ENCODE measurements at places on chromosomes 16 and 17.

- DNase-seq, result no peak
These were observed 11.5 kb upstream of the PRSS54 start for GRCh38 chr16:58306327-58306726.

GRCh38 chr17:34930283-34930682 lies 31.0 kb downstream of the CCT6B start:
- DNase-seq, result no peak

GRCh38 chr17:3890082-3890877 lies 2.6 kb downstream of the CAMKK1 start:
- DNase-seq, result no peak

GRCh38 chr17:77429369-77429968 lies 288.7 kb downstream of the SEC14L1 start:
- no peak for DNase-seq

DNA sequence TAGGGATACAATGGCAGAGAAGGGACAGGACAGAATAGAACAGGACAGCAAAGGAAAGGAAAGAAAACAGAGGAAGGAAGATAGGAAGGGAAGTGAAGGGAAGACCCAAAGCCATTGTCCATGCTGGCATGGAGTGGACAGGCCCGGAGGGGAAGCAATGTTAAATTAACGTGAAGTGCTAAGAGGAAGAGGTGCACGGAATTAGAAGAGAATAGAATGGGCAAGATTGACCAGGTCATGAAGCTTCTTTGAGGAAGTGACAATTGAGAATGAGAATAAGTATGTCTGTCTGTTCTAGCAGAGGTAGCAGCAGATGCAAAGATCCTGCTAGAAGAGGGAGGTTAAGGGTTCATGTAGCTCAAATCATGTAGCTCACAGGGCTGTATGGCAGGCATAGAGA lies 117.2 kb downstream of the MAF start:
- DNase-seq, result no peak

DNA sequence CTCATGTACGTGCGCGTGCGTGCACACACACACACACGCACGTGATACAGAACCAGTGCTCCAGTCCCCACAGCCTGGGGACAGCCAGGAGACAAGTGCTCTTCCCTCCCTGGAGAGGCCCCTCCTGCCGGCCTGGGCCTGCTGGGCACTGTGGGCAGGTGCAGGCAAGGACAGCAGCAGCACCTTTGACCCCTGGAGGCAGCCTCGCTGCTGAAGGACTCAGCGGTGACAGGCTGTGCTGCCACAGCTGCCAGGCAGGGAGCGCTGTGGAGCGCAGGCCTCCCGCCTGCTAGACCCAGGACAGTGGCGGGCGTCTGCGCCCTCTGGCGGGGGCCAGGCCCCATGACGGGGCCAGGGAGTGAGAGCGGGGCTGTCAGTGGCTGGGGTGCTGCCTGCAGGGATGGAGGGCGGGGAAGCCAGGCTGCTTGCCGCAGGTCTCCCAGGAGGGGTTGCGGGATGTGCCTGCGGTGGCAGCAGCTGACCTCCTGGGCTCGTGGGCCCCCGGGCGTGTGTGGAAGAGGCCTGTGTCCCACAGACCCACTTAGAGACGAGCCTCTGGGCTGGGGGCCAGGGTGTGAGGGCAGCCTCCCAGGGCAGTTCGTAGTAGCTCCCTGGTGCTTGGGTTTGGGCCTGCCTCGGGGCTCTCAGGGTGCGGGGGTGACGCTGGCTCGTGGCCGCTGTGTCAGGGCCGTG lies 63.5 kb upstream of the PVALEF start:
- DNase-seq, result peak; percentile 74

DNA sequence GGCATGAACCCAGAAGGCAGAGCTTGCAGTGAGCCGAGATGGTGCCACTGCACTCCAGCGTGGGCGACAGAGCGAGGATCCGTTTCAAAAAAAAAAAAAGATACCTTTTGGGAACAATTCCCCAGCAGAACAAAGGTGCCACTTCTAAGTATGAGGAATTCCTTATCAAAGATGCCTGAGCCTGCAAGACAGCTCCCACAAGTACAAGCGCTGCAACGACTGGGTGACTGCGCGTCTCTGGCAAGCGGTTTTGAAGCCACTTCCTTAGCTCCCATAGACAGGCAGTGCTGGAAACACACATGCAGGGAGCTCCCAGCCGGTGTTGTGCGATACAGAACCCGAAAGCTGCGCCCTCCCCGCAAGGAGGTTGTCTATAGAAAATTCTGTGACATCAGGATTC lies 60.5 kb downstream of the ADCY9 start:
- DNase-seq, result no peak

GRCh38 chr17:72427761-72428109 lies 306.9 kb downstream of the SOX9 start:
- no peak for DNase-seq

- no peak for DNase-seq
These were observed 8.6 kb downstream of the CHD9NB start for GRCh38 chr16:53043986-53044601.

- DNase-seq, result no peak
These were observed 60.1 kb upstream of the CNEP1R1 start for GRCh38 chr16:49964973-49965372.

DNA sequence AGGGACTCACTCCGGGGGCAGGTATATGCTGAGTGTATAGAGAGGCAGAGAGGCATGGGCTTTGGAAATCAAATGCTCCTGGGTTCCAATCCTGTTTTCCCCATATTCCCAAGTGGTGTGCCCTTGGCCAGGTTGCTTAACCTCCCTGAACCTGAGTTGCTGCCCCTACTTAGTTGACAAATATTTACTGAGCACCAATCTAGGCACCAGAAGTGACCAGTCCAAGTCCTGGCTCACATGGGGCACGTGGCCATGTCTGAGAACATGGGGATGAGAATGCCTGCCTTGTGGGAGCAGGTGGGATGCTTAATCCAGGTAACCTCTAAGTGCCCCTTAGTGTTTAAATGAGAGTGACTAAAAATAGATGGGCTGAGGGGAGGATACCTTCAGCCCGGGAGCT lies 4.2 kb downstream of the SOCS3 start:
- no peak for DNase-seq

DNA sequence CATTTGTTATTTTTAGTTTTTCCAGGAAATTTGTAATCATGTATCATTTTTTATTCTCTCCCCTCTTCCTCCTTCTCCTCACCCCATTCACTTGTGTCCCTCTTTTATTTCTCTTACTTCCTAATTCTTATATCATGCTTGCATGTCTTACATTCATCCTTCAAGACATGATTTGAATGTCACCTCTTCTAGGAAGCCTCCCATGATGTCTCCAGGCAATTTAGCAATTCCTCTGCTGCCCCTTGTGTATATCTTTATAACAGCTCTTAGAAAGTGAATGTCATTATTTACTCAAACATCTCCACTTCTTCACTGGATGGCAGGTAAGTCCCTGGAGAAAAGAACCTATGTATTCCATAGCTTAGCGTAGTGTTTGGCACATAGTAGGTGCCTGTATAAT lies 7.8 kb downstream of the HNF1B start:
- DNase-seq, result no peak

DNA sequence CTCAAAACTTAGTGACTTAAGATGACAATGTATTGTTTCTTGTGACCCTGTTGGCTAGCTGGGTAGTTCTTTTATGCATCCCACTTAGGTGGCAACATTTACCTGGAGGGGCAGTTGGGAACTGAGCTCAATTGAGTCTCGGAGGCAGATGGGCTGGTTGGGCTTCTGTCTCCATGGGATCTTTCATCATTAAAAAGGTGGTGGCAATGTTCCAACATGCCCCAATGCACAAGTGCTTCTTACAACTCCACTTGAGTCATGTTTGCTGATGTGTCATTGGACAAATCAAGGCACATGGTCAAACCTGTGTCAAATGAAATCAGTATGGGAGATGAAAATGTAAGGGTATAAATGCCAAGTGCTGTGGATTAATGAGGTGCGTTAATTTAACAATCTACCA lies 11.7 kb upstream of the HS3ST3B1 start:
- no peak for DNase-seq

- no peak for DNase-seq
These were observed 15.9 kb downstream of the B9D1 start for GRCh38 chr17:19346351-19347255.

- DNase-seq, result no peak
These were observed 83.4 kb downstream of the LYRM1 start for GRCh38 chr16:20984019-20984418.

GRCh38 chr17:77951123-77951522 lies 7.4 kb upstream of the TNRC6C start:
- no peak for DNase-seq

GRCh38 chr17:40371261-40371929 lies 6.9 kb upstream of the GJD3 start:
- no peak for DNase-seq

GRCh38 chr17:44363613-44364159 lies at the start of gene FAM171A2:
FAM171A2 (minus strand) TSS chr17:44363853; CDS start chr17:44363714, 139 bp downstream.
- peak; percentile 36 for DNase-seq

GRCh38 chr17:49916854-49917515 lies 52.0 kb upstream of the DLX4 start:
- no peak for DNase-seq

DNA sequence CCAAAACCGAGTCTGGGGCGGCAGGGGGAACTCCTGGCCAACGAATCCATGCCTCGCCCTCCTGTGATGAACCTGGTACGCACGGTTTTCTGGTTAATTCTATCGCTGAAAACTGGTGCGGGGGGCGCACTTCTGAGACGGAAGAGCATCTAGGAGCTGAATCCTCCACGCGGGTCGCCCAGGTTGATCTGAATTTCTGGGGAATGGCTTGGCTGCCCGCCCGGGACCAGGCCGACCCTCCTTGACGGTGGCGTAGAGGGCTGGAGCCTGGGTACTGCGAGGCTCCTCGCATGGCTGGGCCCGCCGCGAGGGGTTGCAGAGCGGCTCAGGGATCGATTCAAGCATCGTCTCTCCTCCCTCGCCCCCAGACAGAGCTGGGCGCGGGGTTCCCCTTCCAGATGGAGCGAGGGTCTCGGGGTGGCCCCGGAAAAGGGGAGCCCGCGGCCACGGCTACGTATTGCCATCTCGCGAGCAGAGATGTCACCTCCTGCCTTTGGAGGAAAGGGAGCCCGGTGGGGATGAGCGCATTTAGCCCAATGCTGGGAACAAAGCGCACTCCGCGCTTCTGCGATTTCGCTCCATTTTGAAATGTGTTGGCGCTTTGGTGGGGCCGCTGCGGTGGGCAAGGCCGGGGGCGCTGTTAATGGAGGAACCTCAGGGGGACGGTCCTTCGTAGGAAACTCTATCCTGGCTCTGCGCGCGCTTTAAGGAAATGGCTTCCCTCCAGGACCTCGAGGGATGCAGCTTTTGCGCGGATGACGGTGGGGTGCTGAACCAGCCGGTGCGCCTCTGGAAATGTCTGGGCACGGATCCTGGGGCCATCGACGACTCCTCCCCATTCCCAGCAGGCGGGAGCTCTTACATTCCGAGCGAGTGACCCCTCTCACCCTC lies 2.7 kb downstream of the MAPT start:
- DNase-seq, result no peak

DNA sequence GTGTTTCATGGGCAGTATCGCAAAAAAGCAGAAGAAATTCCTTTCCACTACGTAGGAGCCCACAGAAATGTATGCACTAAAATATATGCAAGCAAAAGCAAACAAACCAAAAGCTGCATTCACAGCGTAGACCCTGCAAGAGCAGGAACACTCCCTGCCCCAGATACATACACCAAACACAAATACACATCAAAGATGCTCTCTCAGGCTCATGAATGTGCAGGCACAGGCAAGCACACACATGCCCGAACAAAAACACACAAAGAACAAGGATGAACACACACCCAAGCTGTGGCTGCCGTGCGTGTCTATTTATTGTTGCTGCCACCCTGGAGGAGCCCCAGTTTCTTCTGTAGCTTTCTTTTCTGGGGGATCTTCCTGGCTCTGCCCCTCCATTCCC lies 1.7 kb downstream of the NUPR1 start:
- DNase-seq, result no peak

GRCh38 chr16:27242868-27243590 lies 25.5 kb downstream of the NSMCE1 start:
- DNase-seq, result no peak

GRCh38 chr16:69187446-69188235 lies 677 bp downstream of the SNTB2 start:
- DNase-seq, result peak; percentile 29

- DNase-seq, result no peak
These were observed 424.4 kb downstream of the PMP22 start for GRCh38 chr17:14840616-14841231.

DNA sequence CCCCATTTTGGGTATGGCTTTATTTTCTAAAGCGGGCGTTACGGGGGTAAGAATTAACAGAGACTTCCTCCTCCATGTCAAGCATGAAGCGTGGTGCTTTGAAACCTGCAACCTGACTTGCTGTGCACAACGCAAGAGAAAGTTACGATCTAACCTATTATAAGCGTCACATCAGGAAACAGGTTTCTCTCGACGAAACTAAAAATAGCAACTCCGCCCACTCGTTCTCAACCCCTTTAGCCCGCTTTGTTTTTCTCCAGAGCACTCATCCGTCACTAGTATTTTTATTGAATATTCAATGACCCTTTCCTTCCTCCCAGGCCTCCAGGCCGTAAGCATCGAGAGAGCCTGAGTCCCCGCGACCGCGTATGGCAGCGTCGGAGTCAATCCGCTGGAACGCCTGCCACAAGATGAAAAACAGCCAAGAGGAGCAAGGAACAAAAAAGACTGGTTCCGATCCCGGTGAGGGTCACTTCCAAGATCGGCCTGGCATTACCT lies 555 bp downstream of the NUP88 start:
- DNase-seq, result peak; percentile 31

- no peak for DNase-seq
These were observed 15.0 kb upstream of the TAC4 start for GRCh38 chr17:49862781-49863331.

DNA sequence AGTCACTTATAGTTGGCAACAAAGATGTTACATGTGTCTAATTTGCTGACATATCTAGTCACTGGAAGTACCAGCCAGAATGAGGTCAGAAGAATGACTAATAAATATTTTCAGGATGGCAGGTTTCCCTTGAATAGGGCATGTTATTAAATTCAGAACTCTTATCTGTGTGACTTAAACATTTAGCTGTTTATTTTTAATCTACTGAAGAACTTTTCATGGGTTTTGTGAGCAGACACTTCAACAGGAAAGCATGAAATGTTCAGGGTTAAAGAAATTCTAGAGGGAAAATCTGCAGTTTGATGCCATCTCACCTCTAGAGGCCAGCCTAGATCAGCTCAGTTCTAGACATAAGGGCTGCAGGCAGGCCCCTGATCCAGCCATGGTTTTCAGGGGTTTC lies 13.2 kb downstream of the JPT2 start:
- no peak for DNase-seq
